ENCODE measurements at places on chromosomes 3 and 15.

- DNase-seq = no peak
Measured at GRCh38 chr3:189149203-189149602, 22.6 kb upstream of the TPRG1 start.

- no peak for DNase-seq
Measured at GRCh38 chr15:42876224-42876623, 44.4 kb downstream of the TTBK2 start.

- no peak for DNase-seq
Measured at GRCh38 chr3:136920904-136921611, 36.7 kb upstream of the IL20RB start.

DNA sequence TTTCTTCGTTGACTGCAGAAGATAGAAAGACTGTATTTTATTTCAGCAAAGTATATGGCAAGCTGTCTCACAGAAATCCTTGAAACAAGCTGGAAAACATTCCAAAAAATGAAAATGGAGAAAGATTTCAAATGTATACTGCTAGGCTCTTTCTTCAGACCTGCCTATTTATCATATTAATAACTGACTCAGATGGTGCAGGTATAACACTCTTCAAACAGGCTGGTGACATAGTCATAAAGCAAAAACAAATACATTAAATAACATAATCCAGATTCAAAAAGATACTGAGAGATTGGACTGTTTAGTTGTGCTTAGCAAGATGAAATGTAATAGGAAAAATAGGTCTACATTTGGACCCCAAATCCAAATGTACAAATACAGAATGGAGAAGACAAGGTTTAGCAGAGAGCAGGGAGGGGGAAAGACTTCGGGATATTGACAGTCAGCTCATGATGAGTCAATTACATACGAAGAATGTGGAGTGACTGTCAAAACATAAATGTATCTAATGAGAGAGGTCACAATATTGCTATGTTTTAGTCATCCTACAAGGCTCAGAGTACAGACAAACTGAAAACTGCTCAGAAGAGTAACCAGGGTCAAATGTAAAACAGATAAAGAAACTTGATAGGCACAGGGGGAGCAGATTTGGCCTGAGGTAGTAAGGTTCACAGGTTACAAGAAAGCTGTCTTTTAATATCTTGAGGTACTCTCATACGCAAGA is 88.7 kb downstream of the DMXL2 start:
- no peak for DNase-seq

DNA sequence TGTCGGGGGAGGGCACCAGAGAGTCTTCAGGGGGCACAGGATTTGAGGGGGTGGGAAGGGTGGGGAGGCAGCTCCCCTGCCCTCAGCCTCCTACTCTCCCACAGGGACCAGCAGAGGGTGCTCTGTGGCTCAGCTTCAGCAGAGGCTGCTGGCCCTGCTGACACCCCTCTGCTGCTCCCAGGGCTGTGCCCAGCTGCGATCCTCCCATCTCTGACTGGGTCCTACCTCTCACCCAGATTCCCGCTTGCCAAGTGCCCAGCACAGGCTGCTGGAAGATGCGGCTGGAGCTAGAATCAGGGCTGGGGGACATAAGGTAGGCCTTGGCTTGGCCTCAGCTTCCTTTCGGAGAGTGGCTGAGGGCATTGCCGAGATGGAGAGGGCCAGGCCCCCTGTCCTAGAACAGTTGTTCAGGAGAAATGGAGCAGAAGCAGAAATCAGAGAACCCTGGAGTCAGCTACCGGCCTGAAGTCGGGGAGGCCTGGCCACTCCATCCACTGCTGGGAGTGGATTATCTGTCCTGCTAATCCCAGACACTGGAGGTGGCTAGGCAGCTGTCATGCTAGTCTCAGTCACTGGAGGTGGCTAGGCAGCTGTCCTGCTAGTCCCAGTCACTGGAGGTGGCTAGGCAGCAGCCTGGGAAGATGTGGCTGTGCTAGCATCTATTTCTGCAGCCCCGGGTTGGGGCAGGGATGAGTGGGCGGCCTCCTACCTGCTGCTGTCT is 3.9 kb downstream of the GRM2 start:
- no peak for DNase-seq

- no peak for DNase-seq
Measured at GRCh38 chr3:88059380-88060170, 520 bp downstream of the ZNF654 start.

GRCh38 chr3:12405432-12406272 is 78.6 kb upstream of the TSEN2 start:
- peak; percentile 96 for DNase-seq

- DNase-seq = no peak
Measured at GRCh38 chr3:126124896-126125295, 41.0 kb upstream of the SLC41A3 start.

DNA sequence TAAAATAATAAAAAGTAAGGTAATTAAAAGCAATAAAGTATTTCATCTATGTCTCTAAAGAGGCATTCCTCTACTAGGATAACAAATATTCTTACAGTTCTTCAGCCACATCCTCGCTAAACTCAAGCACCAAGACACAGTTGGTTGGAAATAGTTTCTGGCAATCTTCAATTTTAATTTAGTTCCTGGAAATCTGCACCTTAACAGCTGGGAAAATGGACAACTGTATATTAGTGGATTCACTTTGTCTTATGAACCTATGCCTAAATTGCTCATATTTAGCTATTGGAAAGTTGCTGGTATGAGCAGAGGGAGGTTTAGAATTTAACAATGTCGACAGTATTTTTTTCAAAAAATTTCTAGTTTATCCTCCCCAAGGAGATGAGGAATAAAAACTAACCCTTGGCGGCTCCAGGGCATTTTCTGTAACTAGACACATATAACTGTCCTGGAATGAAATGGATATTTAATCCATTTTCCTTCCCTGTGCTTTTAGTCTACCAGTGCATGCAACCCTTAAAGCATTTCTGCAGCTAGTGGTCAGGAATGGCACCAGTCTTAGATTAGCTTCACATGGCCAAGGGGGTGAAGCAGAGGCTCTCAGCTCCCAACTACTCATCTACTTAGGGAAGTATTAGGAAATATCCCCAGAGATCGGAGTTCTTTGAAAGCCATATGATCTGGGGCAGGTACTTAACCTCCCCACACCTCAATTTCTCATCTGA is 290.0 kb upstream of the THBS1 start:
- DNase-seq = no peak

- DNase-seq = no peak
Measured at GRCh38 chr3:190301591-190301990, 20.7 kb downstream of the CLDN1 start.

DNA sequence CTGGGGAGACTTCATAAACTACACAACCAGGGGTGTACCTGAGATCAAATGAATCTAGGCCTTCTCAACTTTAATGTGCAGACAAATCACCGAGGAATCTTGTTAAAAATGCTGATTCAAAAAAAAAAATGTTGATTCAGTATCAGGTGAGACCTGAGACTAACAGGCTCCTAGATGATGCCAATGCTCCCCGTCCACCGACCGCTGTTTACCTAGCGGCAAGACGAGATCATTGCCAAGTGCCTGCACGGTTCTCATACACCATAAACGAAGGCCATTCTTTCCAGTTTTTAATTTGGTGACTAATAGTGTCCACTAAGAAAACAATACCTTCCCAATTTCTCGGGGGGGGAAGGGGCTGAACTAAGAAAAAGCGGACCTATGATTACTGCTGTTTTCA is 2.5 kb upstream of the FSIP1 start:
- no peak for DNase-seq

- no peak for DNase-seq
Measured at GRCh38 chr15:94023531-94023930, 207.8 kb upstream of the MCTP2 start.

GRCh38 chr15:98785431-98785806 is 137.1 kb downstream of the IGF1R start:
- DNase-seq = no peak

GRCh38 chr3:140428380-140428779 is 249.5 kb upstream of the TRIM42 start:
- no peak for DNase-seq

GRCh38 chr3:136161516-136161915 is 34.6 kb downstream of the MSL2 start:
- no peak for DNase-seq

DNA sequence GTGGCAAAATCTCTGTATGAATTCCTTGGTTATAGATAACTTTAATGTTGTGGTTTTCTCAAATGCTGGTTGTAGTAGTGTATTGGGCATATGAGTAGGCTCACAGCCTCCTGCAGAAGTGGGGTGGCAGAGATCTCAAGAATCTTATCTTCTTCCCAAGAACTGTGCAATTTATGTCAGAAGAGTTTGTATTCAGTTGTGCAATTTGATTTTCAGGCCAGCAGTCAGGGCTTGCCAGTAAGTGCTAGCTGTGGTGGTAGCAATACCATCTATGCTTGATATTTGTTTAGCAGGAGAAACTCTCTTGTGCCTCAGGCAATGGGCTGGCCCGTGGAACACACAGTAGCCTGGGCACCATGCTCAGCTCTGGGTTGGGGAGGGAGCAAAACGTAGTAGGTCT is 58.4 kb upstream of the GOLIM4 start:
- no peak for DNase-seq

DNA sequence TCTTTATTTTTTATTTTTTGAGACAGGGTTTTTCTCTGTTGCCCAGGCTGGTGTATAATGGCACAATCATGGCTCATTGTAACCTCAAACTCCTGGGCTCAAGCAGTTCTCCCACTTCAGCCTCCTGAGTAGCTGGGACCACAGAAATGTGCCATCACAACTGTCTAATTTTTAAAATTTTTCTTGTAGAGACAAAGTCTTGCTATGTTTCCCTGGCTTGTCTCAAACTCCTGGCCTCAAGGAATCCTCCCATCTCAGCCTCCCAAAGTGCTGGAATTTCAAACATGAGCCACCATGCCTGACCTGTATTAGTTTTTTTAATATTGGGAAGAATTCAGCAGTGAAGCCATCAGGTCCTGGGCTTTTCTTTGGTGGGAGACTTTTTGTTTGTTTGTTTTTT is 13.6 kb upstream of the CLDN11 start:
- DNase-seq = no peak

DNA sequence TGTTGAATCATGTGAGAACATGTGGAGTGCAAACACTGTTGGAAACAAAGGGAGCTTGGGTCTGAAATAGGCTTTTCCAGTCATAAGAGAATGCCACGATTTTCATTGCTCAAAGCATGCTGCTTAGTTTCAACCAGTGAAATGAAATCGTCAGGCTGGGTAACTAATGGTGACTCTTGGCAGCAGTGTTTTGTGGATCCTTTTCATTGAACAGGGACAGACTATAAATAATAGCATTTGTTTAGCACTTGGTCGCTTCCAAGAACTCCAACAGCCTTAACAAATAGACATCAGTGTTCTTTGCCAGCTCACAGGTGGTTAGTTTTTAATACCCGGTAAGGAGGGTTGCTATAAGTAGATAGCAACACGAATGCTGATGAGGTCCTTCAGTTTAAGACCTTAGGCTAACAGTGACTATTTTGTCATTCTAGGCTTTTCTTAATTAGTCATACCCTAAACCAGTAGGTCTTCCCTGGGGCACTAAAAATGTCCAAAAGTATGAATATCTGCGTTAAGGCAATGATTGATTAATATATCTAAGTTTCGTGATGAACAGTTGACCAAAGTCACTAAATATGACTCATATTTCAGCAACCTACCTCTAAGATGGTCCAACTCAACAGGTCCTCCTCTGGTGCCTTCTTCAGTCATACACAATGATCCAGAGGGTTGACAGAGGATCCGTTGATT is 15.8 kb downstream of the TP63 start:
- no peak for DNase-seq

- DNase-seq = no peak
Measured at GRCh38 chr3:133595341-133595740, 21.9 kb downstream of the CDV3 start.

GRCh38 chr3:169324452-169324785 is 339.1 kb downstream of the MECOM start:
- DNase-seq = no peak

- DNase-seq = peak; percentile 65
Measured at GRCh38 chr15:98904544-98904943, 103.0 kb downstream of the PGPEP1L start.

DNA sequence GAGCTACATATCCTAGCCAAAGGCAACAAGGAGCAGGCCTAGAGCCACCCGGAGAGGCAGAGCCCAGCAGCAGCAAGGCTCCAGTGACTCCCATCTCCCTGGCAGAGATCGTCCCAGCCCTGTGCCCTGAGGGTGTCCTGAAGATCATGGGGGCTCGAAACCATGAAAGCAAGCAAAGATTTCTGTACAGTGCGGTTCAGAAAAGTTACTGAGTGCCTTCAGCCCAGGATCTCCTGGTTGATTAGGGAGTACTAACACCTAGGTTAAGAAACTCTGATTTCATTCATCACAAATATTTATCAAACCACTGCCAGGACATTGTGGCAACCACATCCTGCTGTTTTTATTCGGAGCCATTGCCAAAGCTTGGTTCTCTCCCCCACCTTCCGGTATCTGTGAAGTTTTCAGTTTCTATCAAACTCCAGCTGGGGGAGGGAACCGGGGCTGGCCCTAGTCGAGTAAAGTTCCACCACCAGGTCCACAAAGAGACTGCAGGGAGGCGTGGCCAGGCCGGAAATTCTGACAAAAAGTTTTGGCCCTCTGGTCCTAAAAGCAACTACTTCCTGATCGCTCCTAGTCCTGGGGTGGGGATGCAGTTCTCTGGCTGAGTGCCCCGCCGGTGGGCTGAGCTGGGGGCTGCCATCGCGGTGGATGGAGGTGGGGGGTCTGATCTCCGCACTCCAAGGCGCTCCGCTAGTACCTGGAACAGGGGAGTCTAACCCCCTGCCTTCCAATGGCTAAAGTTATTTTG is 1.2 kb downstream of the RAB43 start:
- DNase-seq = peak; percentile 87

DNA sequence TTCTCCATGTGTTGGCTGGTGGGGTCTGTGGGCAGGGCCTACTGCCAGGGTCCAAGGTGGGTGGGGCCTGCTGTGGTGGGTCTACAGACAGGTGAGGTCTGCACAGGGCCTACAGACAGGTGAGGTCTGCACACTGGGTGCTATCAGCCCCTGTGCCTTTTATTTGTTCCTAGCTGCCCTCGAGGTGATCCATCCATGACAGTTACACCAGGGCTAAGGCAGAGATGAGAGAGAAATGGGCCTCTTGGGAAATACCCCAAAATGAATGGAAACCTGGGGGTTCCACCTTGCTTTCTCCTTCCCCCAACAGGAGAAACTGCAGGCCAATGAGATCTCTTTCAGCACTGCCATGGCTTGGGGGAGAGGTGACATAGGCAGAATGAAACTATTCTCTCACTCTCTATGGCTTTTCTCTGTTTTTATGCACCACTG is 36.4 kb downstream of the CFAP100 start:
- DNase-seq = no peak

GRCh38 chr3:124856677-124857076 is 30.5 kb downstream of the ITGB5 start:
- no peak for DNase-seq
